ENCODE measurements at places on chromosomes 5 and 9.
A peak's percentile ranks its signal among the peaks of the same experiment; 100 is the strongest.

DNA sequence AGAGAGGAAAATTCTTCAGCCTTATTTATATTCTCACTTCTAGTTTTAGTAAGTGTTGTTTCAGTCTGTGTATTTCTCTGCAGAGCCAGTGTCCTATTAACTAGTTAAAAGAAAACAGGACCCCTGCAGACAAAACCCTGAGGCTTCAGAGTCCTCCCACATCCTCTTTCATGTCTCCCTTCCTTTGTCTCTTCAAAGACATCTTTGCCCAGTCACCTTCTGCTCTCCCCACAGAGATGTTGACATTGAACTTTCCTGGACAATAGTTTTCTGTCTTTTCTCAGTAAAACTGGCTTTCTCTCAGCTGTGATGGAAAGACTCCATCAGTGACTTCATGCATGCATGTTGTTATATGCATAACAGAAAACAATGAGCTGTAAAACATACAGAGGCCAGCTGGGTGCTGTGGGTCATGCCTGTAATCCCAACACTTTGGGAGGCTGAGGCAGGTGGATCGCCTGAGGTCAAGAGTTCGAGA, 20.2 kb downstream of the GRAMD2B start:
- DNase-seq: no peak

DNA sequence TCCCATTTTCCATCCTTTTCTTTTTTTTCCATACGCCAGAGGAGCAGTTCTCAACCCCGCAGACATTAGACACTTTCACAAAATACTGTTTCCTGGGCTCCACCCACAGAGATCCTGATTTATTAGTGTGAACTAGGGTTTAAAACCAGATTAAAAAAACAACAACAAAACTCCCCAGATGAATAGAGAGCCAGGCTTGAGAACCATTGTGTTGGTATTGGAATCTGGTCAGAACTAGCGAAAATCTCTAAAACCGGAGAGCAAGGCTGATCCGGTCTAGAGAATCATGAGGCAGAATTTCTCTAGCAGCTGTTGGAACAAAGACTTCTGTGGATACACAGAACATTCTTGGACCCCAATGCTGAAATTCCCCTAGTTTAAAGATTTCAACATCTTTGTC, 173.0 kb downstream of the PCSK1 start:
- DNase-seq: no peak

- no peak for DNase-seq
Measured at GRCh38 chr5:54385994-54386393, 69.5 kb upstream of the HSPB3 start.

DNA sequence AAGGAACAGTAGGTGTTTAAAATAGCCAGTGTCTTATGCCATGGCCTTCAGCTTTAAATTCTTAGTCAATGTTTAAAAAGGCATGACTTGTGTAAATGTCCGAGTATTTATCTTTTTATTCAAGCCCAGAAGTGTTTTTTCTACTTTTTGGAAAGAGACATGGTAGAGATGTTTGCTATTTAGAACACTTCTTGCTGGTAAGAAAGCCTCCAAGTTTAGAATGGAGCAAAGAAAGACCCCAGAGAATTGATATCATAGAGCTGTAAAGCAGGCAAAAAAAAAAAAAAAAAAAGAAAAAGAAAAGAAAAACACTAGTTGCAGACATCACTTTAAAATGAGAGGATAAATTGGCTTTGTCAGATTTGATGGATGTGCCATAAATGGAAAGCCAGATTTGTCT, 375.1 kb downstream of the TMEM167A start:
- DNase-seq: no peak

DNA sequence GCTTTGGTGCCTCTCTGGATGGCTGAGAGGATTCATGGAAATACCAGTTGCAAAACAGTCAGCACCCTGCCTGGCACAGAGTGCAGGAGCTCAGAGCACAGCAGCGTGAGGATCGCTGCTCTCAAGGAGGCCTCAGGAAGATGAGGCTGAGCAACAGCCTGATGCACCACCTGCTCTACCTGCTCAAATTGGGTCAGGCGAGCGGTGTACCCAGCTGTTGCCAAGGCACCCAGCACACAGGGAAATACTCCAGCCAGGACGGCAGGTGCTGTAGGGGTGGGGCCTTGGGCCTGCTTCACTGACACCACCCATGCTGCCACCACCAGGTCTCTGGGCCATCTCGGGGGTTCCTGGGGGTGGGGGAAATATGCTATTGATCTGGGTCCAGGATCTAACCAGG, 4.3 kb downstream of the EEIG1 start:
- DNase-seq: no peak

DNA sequence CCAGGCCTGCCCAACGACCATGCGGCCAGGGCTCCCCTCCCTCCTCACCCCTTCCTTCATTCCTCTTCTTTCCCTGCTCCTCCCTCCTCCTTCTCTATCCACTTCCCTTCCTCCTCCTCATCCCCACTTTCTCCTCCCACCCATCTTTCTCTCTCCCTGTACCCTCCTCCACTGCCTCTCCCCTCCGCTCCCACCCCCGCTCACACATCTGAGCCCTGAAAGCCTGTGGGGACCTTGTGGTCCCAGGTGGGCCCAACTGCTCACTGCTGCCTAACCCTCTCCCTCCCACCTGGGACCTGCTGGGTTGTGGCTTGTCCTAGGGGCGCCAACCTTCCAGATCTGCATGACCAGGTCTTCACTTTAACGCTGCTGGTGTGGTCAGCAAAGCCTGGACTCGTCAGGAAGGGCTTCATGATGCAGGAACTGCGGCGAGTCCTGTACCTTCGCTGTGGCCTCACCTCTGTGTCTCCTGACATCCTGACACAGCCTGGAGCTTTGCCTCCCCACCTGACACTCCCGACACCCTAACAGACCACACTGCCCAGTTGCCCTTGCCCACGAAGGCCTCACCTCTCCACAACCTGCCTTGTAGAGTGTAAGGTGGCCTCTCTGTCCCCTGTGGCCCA, 34.6 kb downstream of the C5orf15 start:
- DNase-seq: no peak

- DNase-seq: peak; percentile 38
Measured at GRCh38 chr5:148491015-148491792, 107.4 kb downstream of the FBXO38 start.

- no peak for DNase-seq
Measured at GRCh38 chr9:132288361-132288760, 66.4 kb downstream of the SETX start.

- no peak for DNase-seq
Measured at GRCh38 chr9:109557481-109557880, 59.4 kb upstream of the PTPN3 start.

GRCh38 chr9:3777137-3777536, 251.3 kb upstream of the RFX3 start:
- DNase-seq: no peak

DNA sequence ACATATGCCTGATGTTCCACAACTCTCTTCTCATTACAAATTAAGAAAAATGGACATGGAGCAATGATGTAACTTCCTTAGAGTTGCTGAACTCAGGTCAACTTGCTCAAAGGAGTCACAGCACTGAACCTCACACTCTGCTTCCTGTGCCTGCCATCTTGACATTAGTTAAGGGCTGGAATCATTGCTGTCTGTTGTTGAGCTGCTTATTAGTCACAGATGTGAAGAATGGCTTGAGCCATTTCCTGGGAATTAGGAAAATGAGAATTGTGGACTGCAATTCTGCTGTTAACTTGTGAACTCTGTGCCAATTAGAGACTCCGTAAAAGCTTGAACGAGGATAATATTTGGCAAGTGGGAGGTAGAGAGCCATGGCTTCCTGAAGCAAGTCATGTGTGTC, 212.0 kb downstream of the ADAMTS12 start:
- no peak for DNase-seq

GRCh38 chr5:73603998-73604397, 22.0 kb upstream of the ARHGEF28 start:
- no peak for DNase-seq

- DNase-seq: peak; percentile 22
Measured at GRCh38 chr5:54541823-54542783, 24.5 kb downstream of the SNX18 start.

GRCh38 chr5:177593511-177593910, 1.5 kb downstream of the TMED9 start:
- DNase-seq: no peak

- DNase-seq: no peak
Measured at GRCh38 chr9:93869088-93869487, 86.1 kb downstream of the BARX1 start.

- DNase-seq: peak; percentile 14
Measured at GRCh38 chr9:3875361-3876132, 349.7 kb upstream of the RFX3 start.

DNA sequence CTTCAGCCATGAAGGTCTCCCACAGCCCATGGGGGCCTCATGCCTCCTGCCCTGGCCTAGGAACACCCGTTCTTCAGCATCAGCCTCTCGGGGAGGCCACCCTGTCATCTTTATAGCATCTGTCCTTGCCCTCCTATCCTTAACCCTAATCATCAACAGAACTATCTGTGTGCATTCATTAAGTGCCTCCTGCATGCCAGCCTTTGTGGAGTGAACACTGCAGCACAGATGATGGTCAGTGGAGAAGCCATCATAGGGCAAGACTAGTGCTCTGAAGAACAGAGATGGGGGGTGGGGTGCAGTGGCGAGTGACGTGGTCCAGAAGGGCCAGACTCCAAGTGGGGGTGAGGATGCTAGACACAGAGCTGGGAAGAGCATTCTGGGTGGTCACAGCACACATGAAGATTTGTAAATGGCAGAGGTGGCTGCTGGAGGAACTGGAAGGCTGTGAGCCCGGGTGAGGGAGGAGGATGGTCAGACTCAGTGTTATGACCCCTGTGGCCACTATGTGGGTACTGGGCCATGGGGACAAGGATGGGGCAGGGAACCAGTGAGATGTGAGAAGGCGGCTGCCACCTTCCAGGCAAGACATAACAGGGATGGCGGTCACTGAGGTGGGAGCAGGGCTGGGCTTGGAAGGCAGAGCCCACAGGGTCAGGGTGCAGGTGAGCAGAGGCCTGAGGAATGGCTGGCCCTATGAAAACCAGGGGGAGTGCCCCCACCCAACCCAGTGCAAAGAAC, 3.6 kb upstream of the CARD19 start:
- DNase-seq: no peak

- no peak for DNase-seq
Measured at GRCh38 chr5:168334695-168335094, 43.2 kb downstream of the WWC1 start.

DNA sequence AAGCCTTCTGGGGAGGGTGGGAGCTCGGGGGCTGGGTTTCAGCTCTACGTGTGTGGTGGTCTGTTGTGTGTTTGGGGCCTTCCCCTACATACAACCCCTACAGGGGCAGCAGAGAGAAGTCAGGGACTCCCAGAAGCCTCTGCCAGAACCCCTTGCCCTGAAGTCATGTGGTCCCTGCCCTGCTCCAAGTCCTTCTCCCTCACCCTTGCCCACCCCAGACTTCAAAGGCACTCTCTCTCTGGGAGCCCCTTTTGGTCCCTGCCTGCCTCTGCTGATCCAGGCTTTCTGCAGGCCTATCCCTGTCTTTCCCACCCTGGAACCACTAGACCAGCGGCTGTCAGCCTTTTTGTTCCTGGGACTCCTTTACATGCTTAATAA, 61.1 kb upstream of the PSD2 start:
- DNase-seq: no peak

GRCh38 chr9:128124873-128125579, 2.5 kb downstream of the PTGES2 start:
- peak; percentile 78 for DNase-seq

DNA sequence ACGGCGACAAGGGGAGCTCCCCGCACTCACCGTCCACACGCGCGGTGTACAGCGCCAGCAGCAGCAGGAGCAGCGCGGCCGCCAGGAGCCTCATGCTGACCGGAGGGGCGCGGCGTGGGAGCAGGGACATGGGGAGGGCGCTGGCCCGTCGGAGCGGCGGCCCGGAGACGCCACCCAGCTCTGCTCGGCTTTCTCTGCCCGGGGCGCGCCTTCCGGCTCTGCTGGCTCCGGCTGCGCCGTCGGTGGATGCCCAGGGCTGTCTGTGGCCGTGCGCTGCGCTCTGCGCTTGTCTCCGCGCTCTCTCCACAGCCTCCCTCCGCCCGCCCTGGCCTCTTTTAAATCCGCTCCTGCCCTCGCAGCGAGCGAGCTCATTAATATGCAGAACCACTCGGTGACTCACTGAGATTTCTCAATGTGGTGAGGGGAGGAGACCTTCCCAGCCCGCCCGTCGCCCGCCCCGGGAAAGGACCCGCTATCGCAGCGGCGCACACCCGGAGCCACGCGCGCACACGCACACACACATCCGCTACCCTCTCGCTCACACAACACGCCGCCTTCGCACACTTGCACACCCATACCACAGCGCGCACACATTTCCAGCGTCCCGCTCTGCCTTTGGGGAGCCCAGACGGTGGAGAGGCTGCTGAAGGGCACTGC, at the start of gene CXCL14:
Gene CXCL14 (minus strand): TSS at position 307 of the 657 bp plus-strand sequence. CDS start 213 bp downstream, at position 94.
- DNase-seq: peak; percentile 70

- DNase-seq: no peak
Measured at GRCh38 chr5:60841361-60841760, 2.7 kb downstream of the ELOVL7 start.

DNA sequence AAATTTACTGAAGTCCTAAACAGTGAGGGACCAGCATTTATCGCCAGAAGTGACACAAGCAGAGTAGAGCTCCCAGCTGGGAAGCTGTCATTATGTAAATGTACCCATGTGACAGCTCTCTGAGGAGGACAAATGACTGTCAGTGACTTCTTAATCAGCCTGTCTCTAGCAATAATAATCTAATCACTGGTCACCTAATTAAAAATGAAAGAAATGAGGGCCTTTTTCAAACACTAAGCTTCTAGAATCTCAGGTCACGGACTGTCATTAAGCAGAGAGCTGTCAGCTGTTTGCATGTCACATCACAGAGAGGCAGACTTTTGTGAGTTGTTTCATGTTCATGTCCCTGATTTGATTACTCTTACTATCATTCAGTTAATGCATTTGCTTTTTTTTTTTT, 77.9 kb upstream of the FBXL17 start:
- no peak for DNase-seq

GRCh38 chr9:4137234-4137633, 162.6 kb downstream of the GLIS3 start:
- DNase-seq: no peak

GRCh38 chr5:133401731-133402347, 210.5 kb downstream of the FSTL4 start:
- no peak for DNase-seq

DNA sequence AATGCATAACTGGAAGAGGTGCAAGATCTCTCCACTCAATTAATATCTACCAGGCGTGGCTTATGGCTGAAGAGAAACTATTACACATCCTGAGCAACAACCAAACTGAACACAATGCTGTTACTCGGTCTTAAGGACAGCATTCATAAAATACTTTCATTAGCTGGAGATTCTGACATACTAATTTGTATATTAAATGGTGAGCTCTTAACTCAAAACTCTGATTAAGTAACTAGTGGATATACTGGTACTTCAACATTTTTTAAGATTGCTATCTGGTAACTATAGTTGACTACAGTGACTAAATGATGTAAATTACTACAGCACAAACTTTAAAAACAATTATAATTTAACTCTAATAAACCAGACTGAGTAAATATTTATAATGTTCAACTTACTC, 15.8 kb downstream of the ZDHHC21 start:
- no peak for DNase-seq

DNA sequence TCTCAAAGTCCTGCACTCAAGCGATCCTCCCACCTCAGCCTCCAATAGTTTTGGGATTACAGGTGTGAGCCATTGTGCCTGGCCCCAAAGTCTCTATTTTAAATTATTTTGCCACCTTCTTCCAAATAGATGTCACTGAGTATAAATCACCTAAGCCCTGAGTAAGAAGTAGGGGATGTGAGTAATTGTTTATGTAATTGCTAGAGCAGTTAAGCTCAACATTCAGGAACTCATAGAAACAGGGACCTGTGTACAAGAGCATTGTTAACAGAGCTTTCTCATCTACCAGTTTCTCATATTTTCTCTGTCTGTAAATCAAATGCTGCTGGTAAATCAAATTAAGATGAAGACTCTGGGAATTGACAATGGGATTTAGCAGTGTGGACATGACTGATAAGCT, 26.3 kb downstream of the CDK7 start:
- no peak for DNase-seq
